ENCODE measurements at places on chromosomes 5 and 9.

DNA sequence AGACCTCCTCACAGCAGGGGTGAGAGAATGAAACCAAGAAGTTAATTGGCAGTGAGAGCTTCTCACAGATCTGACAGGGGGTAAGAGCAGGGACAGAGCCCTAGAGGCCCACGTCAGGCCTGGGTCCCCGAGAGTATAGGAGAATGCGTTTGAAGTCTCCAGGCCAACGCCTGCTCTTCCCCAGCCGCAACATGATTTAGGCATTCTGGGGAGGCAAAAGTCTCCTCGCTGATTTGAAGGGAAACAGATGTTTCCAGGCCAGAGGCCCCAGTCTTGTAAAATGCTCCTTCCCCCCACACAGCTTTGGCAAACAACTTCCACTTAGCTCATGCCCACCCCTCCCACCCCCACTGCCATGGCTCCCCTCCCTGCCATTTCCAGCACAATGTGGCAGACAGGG, 239.2 kb upstream of the TRIM32 start:
- DNase-seq: no peak

- peak; percentile 47 for DNase-seq
Measured at GRCh38 chr5:140372971-140373487, 13.0 kb downstream of the SLC4A9 start.

DNA sequence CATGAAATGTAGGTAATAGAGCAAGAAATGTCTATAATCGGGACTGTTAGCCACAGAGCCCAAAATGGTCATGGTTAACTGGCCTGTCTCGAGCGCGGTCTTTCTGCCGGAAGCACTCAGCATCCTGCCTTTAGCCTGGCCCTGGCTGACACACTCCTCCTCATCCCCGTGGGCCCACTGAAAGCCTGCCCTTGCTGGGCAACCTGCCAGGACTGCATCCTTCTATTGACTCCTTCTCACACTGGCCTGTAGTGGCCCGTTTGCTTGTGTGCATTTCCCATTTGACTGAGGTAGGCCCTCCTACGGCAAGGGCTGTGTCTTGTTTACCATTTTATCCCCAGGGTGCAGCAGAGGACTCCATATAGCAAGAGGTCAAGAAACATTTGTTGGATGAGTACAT, 215.7 kb downstream of the ATPSCKMT start:
- DNase-seq: no peak

GRCh38 chr5:113950186-113950585, 411.7 kb upstream of the KCNN2 start:
- DNase-seq: no peak

- DNase-seq: no peak
Measured at GRCh38 chr5:82591021-82591515, 312.9 kb upstream of the RPS23 start.

DNA sequence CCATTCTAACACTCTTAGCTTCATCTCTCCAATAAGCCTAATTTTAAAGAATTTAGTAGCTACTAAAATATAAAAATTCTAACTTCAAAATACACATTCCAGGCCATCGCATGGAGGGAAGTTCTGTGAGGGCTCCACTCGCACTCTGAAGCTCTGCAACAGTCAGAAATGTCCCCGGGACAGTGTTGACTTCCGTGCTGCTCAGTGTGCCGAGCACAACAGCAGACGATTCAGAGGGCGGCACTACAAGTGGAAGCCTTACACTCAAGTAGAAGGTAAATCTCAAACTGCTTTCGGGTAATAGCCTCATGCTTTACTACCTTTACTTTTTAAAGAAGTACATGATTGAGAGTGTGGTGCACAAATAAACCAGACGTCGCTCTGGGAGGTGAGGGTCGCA, 94.8 kb downstream of the ADAMTS16 start:
- no peak for DNase-seq

DNA sequence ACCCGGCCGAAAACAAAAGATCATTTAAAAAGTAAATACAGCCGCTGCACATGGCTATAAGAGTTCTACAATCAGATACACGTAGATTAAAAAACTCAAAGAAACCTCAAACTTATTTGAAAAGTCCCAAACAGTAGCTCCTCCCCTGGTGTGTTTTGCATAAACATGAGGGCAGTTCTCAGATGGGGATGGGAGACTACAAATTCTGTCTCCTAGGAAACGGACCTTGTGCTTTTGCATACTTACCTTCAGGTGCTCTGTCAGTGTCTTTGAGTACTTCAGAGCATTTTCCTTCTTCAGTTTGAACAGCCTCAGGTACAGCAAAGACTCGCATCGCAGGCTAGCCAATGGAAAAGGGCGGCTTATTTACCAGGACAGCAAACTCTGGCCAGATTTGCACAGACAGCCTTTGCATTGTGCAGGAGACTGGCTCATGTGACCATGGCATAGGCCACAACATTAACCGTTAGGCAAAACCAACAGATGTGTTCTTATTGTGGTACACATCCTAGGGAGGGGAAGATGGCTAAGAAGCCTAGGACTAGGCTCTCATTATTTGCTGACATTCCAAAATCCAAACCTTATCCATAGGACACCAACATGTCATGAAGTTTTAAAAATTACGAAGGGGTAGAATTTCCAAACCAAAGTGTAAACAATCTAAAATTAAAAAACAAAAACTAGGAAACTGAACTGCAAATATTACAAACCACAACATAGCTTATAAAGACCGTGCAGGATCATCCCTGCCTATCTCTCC, 12.8 kb downstream of the LEAP2 start:
- no peak for DNase-seq

DNA sequence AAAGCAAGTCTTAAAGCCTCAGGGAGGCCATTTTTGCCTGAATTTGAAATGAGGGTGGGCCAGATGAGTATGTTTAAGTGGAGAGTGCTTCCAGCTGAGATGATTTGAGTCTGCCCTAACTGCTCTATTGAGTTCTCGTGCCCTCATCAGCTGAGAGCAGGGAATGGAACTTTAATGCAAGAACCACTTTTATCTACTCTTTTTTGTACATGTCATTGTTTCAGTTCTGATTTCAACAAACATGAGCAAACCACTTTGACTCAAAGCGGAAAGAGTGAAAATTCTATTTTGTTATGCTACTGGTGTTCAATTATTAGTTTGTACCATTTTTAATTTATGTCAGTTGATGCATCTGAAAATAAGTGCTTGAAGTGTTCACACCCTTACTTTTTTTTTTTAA, 35.8 kb downstream of the DCAF10 start:
- DNase-seq: no peak

DNA sequence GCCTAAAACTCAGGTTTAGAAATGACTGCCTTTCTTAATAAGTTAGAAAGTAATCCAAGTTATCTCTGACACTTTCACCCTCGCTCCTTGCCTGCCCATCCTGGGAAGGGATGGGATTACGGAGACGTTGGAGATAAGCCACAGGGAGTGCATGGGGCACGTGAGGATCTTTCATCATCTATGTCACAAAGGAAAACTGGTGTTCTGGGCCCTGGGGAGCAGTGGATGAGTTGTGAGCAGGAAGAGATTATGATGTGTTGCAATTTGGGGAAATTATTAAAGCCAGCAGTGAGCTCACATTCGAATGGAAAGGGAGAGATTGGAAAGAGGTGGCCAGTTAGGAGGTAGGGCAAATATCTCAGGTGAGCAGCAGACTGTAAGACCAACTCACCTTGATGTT, 12.8 kb downstream of the AFAP1L1 start:
- DNase-seq: no peak

GRCh38 chr5:55421074-55421529, 113.3 kb downstream of the MTREX start:
- DNase-seq: peak; percentile 45

DNA sequence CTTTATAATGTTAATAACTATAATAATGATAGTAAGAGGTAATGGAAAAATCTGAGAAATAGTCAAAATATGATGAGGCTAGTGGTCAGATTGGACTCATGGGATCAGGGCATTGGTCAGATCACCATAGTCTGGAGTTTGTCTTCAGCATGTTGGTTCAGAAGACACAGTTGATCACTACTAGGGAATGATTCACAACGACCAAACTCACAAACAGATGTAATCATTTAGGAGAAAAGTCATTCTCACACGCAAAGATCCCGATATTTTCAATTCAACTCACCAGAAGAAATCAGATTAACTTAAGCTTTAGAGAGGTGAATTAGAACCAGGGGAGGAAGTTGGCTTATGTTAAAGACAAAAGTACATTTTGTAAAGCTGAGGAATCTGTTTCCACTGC, 131.8 kb downstream of the LURAP1L start:
- DNase-seq: no peak

DNA sequence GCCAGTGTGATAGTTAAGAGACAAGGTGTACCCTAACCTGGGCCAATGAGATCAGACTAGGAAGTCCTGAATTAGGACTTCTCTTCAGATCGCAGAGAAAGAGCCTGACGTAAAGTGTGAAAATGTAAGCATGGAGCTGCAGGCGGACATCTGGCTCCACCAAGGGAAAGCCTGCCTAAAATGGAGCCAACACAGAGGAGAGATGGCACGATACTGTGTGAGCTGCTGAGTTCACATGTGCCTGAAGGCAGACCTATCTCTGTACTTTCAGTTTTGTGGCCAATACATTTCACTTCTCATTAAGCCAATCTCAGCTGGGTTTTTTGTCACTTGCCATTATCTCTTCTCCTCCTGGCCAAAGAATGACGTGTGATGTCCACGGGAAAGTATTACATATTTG, 210.5 kb downstream of the ELAVL2 start:
- DNase-seq: no peak

DNA sequence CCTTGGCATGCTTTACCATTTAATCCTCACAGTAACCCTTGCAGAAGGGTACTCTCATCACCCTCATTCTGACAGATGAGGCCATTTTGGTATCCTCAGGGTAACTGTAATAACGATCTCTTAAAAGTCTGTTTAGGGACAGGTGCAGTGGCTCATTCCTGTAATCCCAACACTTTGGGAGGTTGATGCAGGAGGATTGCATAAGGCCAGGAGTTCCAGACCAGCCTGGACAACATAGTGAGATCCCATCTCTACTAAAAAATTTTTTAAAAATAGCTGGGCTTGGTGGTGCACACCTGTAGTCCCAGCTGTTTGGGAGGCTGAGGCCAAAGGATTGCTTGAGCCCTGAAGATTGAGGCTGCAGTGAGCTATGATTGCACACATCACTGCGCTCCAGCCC, 31.8 kb downstream of the CSF1R start:
- no peak for DNase-seq

- DNase-seq: no peak
Measured at GRCh38 chr5:124310453-124310852, 436.0 kb downstream of the ZNF608 start.

DNA sequence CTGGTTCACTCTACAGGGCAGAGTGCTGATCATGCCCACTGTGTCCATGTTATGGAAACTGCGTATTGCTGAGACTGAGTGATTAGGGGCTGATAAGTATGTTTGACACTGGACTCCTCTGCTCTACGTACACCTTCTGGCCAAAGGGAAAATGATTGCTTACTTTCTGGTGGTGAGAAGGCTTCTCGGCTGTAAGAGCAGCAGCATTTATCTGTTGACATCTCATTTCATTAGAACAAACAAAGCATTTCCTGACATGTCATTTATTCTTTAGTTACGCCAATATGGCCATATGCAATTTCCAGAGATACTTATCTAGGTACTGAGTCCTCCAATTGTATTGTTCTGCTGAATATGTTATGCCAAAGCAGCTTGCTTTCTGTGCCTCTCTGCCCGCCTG, 5.6 kb downstream of the FAXDC2 start:
- no peak for DNase-seq

GRCh38 chr9:127455324-127455992, 4.1 kb downstream of the LRSAM1 start:
- peak; percentile 36 for DNase-seq

DNA sequence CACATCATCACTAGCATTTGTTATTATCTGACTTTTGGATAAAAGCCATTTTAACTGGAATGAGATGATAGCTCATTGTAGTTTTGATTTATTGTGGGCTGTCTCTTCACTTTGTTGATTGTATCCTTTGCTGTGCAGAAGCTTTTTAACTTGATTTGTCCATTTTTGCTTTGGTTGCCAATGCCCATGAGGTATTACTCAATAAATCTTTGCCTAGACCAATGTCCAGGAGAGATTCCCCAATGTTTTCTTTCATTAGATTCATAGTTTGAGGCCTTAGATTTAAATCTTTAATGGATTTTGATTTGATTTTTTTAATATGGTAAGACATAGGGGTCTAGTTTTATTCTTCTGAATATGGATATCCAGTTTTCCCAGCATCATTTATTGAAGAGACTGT, 28.8 kb upstream of the SMARCA2 start:
- DNase-seq: no peak

DNA sequence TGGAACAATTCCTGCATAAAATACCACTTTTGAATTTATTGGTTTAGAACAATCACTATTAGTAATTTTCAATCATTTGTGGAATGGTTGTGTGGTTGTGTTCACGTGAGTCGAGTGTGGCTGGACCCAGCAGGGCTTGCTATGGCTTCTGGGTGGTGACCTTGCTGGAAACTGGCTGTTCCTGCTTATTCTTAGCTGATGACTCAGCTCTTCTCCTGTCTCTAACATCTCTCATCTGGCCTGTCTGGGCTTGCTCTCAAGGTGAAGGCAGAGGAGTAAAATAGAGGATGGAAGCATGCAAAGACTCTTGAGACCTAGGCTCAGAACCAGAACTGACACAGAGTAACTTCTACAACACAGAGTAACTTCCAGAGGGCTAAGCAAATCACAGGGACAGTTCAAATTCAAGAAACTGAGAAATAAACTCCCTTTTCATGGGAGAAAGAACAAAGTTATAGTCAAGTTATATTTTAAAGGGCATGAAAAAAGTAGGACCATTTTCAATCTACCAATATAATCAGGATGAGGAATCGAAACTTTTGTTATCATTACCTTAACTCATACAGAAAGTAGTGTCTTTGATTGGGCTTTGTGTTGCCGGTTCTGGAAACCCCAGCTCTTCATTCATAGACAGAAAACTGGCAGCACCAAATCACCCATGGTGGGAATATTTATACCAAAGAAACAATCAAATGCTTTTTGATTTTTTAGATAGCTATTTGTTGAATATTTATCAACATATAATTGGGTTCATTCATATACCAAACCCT, 665.1 kb downstream of the CDH18 start:
- no peak for DNase-seq

DNA sequence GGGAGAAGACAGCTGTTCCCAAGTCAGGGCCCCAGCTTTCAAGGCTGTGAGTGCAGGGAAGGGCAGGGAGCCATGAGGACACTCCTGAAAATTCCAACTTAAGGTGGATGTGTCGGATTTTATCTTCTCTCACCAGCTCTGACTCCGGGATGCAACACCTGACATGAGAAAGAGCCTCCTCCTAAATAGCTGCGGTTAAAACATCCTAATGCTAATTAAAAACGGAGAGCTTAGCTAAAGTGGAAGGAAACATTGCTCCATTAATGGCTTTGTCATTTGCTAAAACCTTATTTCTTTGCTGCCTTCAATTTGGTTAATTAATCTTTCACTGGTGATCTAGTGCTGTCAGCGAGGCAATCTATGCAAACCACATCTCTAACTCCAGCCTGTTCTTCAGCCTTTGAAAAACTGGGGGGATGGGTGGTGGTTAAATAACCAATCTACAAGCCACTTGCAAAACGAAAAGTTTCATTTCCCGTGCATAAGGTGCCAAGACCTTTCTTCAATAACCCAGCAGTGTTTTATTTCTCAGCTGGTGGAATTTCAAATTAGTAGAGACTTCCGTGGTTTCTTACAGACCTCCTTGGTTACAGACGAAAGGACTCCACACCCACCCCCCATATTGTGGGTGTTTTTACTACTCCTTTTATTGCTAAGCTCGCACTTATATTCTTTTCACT, 379.6 kb downstream of the MLLT3 start:
- peak; percentile 82 for DNase-seq

- DNase-seq: no peak
Measured at GRCh38 chr5:16372493-16372892, 93.1 kb downstream of the ZNF622 start.
